Right hindlimb (tissue), 1 donor: ENCODE measurements at places on chromosomes 3 and 15.

DNA sequence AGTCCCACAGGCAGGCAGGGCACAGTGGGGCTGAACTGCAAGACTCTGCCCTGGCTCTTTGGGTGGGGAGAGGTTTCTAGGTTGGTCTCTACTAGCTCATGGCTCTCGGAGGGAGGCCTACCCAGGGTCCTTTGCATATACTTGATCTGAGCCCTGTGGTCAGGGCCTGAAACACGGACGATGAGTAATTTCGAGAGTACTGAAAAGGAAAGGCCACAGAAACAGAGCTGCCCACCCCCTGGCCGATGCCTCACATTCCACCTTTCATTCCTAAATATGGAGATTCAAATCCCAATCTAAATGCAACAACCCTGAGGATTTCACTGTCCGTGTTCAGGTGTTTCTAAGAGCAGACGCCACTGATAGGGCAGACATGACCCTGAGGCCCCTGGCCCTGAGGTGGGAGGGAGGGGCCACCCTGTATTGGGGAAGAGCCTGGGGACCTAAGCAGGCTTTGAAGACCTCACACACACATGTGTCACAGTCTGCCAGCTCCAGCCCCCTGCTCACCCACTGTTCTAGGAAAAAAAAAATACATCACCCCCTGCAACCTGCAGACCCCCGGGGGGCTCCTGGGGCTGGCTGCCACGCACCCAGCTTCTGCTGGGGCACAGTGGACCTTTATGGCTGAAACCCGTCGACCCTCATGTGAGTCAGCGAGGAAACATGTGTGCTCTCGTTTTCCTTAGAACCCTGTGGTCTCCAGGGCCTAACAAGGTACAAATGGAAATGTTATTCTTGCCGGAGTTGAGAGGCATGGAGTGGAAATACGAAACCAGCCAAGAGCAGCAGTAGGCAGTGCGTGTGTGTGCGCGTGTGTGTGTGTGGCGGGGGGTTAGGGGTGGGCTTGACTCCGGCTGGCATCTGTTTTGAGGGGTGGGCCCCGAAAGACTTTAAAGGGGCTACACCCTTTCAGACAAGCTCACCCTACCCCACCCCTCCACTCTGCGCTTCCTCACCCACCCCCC is 112.7 kb downstream of the CHSY1 start:
- DNase-seq, result no peak

GRCh38 chr3:134798681-134799311 is 3.7 kb downstream of the EPHB1 start:
- DNase-seq, result no peak

GRCh38 chr15:75171408-75171807 is 30.3 kb upstream of the C15orf39 start:
- DNase-seq, result no peak

DNA sequence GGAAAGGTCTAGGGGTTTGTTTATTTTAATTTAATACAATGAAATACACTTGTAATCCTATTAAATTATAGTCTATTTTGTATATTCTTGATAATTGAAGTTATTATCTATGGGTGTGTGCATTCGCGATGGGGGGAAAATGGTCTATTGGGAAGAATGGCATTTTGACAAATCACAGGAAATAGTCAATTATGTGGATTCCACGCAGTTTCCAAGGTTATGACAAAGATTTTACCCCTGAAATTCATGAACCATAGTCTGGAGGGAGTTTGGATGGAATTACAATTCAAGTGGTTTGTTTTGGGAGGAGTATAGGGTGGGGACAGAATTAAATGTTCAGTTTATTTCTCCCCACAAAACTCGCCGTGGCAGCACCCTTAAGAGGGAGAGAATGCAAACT is 66.5 kb downstream of the RBMS3 start:
- no peak for DNase-seq

DNA sequence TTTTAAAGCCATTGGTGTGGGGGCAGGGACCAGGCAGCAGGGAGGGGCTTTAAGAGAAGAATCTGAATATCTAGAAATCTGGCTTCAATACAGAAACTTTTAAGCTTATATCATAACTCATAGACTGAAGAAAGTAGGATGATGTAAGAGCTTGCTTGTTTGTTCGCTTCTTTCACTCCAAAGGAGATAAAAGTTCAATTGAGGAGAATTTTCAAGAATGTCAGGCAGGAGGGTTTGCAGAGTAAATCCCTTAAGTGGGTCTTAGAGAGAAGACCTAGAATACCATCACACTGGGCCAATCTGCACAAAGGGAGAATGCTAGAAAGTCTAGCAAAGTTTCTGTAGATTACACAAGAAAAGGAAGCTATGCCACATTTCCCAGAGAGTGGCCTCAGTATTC is 4.1 kb upstream of the HLTF start:
- no peak for DNase-seq

DNA sequence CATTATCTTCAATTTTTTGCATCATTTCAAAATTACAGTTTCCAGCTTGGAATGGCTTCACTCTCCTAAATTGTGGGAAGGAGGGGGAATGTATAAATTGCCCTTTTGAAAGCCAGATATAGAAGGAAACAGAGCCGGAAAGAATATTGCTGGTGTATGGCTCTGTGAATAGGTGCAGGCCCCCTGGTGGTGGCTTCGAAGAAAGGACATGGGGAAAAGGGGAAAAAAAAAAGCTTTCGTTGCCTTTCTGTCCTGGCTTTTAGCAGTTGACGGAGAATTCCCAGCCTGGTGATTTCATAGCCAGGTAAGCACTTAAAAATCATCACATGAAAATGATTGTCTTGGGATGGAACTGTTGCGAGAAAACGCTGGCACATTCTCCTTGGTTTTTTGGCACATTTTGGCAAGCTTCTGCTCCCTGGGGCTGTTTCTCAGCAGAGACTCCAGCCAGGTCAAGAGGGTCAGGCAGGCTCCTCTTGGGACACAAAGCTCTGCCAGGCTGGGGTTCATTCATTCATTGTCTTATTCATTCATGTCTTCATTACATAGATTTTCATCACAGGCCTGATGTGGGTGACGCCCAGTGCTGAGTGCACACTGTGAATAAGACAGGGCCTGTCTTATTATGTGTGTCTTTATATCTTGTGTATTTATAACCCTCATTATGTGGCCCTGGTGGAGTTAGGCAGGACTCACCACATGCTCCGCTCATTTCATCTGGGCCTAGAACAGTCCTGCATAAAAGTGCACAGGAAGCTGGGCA is 300.0 kb upstream of the TPM1 start:
- peak; percentile 69 for DNase-seq

DNA sequence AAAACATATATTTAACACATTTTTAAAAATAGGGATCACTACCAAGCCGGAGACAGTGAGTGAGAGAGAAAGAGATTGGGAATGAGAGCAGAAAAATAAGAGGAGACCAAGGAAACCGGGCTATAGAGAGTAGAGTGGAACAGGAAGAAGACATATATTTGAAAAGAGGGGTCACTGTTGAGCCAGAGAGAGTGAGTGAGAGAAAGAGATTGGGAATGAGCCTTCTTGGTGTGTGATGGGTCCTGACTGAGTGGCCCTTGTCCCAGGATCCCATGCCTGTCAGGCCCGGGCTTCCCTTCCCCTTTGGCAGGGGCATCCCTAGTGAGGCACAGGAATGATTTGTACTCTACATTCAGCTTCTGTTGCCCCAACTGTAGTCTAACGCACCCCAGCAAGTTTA is 646.6 kb downstream of the NTRK3 start:
- DNase-seq, result no peak

- no peak for DNase-seq
Measured at GRCh38 chr3:13264468-13264795, 155.7 kb downstream of the NUP210 start.

GRCh38 chr3:13866041-13866965 is 13.6 kb downstream of the WNT7A start:
- no peak for DNase-seq

GRCh38 chr3:196274585-196274984 is 12.9 kb downstream of the PCYT1A start:
- no peak for DNase-seq

- peak; percentile 70 for DNase-seq
Measured at GRCh38 chr3:123757281-123757940, 126.7 kb downstream of the MYLK start.
